GM04503 (cell line): ENCODE measurements at places on chromosomes 5 and 9.
A peak's percentile ranks its signal among the peaks of the same experiment; 100 is the strongest.

DNA sequence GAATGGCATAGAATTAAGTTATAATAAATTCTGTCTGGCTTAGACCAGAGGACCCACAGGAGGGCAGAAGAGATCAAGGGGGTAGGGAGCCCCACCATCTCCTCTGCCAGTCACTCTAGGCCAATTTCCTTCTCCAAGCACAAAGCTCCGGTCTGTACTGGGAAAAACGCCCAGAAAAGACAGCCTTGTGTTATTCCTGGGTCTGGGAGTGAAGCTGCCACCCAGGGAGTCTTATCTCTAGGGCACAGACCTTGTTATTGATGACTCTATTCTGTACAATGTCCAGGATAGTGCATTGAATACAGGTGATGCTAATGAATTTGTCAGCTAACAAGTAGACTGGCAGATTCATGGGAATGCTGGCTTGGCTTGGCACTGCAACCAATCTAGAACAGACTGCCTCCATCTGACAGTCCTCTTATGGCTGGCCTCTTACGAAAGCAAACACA lies 60.7 kb downstream of the MED27 start:
- no peak for DNase-seq

- DNase-seq = no peak
Observed at GRCh38 chr5:59436364-59437148, 457.0 kb downstream of the PDE4D start.

- DNase-seq = no peak
Observed at GRCh38 chr9:126397056-126397455, 70.4 kb downstream of the MVB12B start.

- no peak for DNase-seq
Observed at GRCh38 chr9:91034976-91035824, 233.6 kb downstream of the SYK start.

DNA sequence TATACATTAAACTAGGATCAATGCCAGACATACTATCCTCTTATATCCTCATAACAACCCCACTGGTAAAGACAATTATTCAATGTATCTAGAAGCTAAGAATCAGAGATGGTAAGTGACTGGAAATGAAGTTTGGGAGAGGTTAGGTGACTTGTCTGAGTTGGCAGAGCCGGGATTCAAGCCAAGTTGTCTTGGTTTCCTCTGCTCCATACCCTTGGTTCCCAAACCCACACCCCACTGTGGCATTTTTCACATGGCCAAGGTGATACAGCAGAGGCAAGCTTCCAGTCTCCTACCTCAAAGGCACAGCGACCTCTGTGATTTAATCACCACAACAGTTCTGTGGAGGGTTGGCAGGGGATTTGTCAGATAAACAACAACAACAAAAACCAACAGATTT lies 34.7 kb upstream of the ADRB2 start:
- no peak for DNase-seq

- DNase-seq = peak; percentile 10
Observed at GRCh38 chr9:6305954-6306563, 22.1 kb upstream of the TPD52L3 start.

- no peak for DNase-seq
Observed at GRCh38 chr5:572398-573019, 39.6 kb upstream of the CEP72 start.

- no peak for DNase-seq
Observed at GRCh38 chr5:67435032-67435431, 238.4 kb upstream of the CD180 start.

DNA sequence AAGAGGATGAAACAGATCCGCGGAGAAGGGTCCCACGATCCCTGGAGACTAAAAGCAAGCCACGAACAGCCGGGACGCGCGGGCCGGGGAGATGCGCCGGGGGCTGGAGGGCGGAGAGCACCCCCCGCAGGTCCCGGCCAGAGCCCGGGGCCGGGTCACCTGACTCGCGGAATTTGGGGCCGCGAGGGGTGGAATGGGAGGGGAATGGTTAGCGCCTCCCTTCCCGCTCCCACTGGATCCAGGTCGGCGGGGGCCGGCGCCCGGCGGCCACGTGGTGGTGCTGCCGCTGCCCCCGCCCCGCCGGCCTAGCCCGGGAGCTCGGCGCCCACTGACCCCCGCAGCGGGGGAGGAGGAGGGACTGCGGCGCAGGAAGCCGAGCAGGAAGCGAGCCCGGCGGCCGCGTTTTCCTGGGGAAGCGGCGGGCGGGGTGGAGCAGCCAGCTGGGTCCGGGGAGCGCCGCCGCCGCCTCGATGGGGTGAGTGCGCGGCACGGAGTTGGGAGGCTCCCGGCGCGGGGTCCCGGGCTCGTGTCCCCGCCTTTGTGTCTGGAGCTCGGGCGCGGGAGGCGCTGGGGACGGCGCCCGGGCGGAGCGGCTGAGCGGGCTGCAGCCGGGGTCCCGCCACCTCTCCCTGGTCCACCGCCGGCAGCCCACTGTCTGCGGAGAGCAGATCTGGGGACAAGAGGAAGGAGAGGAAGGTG lies at the start of gene RAI14:
Gene RAI14 (plus strand): TSS at position 328 of the 699 bp plus-strand sequence. CDS start 30,592 bp downstream, outside the sequence.
- DNase-seq = no peak

DNA sequence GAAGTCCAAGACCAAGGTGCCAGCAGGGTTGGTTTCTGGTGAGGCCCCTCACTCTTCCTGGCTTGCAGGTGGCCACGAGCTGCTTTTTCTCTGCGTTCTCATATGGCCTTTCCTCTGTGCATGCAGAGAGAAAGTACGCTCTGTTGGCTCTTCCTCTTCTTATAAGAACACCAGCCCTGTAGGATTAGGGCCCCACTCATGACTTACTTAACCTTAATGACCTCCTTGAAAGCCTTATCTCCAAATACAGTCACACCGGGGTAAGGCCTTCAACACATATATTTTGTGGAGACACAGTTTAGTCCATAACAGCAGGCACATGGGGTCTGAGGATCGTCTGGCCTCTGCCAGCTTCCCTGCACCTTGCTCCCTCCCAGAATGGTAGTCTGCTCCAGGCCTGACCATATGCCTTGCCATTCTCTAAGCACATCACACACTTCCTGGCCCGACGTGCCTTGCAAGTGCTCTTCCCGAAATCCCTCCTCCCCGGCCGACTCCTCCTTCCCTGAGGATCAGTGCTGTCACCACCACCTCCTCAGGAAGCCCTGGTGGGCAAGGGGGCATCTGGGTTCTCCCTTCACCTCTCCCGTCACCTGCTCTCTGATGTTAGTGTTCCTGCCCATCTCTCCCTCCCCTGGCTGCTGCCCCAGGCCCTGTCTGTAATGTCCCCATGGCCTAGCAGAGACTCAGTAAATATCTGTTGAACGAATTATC lies 200.7 kb downstream of the AOPEP start:
- no peak for DNase-seq

GRCh38 chr5:6731465-6732237 lies 18.4 kb downstream of the TENT4A start:
- no peak for DNase-seq

DNA sequence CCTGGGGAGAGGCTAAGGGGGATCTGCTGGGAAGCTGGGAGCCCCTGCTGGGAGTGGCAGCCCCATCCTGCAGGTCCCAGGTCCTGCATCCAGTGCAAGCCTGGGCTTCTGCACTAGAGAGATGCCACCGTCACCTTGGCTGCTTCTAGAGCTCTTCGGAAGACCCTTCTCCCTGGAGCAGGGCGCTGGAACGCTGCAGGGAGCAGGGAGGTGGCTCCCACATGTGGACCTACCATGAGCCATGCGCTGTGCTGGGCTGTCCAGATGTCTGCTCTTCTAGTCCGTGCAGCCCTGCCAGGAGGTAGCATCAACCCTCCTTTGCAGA lies 90.9 kb upstream of the PHYKPL start:
- DNase-seq = no peak

GRCh38 chr5:111259636-111260035 lies 35.5 kb downstream of the CAMK4 start:
- no peak for DNase-seq

GRCh38 chr9:137224830-137225694 lies at the start of gene CYSRT1:
TSS of gene CYSRT1 (plus strand) at chr9:137225174. CDS start at chr9:137225622, 448 bp downstream.
- DNase-seq = no peak

DNA sequence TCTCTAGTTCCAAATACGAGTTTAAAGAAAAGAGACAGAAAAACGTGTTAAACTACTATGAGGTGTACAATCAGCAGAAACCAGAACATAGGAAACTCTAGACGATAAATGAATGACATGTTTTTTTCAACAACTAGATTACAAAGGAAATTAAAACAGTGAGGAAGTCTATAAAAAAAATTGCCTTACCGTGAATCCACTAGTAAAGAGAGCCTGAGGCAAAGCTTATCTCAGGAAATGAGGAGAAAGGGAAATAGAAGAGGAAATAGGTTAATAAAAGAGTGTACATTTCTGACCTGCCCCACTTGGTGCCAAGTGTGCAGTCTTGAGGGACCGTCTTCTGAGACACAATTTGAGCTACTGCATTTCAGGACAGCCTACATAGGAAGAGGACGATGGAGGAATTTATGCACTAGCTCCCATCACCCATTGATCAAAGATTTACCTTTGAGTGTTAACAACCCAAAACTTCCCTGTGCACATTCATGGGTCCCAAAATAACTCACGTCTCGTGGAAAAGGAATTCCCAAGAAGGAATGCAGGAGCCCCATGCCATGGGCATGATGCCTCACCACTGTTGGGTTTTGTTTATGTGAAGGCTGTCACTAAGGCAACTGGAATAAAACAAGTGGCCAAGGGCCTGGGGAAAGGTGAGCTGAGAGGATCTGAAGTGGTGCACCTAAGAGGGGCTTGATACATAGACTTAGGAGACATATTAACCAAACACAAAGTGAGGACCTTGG lies 53.6 kb upstream of the SLC1A3 start:
- no peak for DNase-seq

- no peak for DNase-seq
Observed at GRCh38 chr9:97237951-97238889, 69.2 kb upstream of the CCDC180 start.

DNA sequence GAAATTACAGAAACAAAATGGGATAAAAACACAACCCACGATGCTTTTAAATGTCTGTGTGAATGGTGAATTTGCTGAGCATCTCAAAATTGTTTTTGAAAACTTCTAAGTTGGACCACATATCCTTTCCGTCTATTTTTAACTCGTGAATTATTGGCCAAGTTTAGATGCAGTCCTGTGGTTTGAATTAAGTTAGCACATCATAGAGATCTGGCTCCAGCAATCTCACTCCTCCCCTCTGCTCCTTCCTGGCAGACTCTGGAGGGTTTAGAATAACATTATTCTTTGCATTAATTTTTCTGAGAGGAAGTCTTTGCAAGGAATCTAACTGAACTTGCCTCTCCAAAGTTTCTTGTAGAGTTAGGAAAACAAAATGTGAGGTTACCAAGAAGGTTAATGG lies 14.5 kb upstream of the ANKRD55 start:
- no peak for DNase-seq

- DNase-seq = no peak
Observed at GRCh38 chr9:114470121-114470520, 35.2 kb downstream of the WHRN start.

DNA sequence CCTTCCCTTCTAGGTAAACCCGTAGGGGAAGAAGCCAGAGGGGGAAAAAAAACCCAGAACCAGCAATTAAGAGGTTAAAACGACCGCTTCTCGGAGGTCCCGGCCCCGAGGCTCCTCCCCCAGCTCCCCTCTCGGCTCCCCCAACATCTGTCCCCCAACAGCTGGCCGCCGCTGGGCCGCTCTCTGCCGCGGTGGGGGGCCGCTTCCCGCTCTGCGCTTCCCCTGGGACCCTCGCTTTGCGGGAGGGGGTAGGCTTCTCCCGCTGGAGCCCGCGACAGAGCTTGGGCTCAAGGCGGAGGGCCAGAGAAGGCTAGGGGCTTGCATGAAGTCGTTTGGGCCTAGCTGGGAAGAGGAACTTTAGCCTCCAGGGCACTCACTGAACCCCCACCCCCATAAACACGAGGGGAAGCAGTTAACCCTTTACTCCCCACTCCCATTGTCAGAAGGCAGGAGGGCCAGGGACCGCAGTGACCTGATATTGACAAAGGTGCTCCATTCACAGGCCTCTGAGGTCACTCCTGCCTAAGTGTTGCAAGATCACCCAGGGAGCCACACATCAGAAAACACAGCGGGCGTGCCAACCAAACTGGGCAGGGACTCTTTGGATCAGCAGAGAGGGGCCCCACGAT lies 7.5 kb downstream of the LHX6 start:
- DNase-seq = no peak

DNA sequence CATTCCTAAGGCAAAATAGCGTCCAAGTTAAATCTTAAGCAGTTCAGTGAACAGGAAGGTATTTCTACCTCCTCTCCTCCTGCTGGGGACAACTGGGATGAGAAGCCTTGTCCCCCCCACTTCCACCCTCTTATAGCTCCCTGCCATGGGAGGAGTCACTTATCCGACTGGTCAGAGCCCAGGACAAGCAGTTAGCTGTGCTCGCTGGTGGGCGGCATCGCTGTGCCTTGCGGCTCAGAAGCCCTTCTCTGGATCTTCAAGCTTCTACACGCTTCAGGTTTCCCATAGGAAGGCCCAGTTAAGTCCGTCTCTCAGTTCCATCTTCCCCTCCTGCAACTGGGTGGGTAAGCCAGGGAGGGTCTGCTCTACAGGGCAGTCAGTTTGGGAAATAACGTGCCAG lies 77.2 kb downstream of the PAX5 start:
- DNase-seq = no peak

DNA sequence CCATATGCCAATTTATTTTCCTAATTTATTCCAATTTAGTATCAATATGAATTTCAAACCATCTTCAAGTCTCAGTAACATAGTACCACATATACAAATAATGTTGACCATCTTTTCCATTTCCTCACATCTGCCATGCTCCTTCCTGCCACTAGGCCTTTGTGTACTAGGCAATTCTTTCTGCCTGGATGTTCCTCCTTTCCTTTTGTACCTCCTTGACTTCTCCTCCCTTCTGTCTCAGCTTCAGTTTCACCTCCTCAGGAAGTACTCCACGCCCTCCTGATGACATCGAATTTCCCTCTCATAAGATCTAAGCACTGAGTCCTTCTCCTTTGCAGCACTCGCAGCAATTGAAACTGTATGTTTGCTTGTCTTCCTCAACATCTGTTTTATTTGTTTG lies 53.9 kb downstream of the MEF2C start:
- no peak for DNase-seq

DNA sequence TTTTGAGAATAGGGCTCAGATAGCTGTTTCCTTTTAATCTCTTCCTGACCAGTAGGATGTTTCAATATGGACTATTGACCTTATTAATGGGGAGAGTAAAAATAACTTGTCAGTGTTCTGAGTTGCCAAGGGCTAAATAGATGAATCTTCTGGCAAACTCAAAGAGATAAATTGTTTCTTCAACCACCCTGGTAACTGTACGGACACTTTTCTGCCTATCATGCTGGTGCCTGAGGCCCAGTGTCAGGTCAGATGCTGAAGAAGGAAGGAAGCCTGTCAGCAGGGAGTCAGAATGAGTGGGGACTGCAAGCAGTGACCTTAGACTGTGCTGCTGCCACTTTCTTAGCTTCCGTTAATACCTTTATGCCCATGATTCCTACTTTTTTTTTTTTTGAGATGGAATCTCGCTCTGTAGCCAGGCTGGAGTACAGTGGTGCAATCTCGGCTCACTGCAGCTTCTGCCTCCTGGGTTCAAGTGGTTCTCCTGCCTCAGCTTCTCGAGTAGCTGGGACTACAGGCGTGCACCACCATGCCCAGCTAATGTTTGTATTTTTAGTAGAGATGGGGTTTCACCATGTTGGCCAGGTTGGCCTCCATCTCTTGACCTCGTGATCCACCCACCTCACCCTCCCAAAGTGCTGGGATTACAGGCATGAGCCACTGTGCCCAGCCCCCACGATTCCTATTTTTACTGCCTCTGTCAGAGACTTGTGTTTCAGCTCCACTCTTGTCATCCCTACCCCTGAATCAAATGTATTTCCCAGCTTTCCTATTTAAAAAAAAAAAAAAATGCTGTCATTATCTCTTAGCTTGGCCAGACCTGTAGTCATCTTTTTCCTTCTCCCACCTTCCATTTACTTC lies 33.7 kb downstream of the TGFBR1 start:
- DNase-seq = no peak

- no peak for DNase-seq
Observed at GRCh38 chr9:89786655-89787054, 181.8 kb downstream of the GADD45G start.

GRCh38 chr9:132114102-132114707 lies 34.5 kb upstream of the MED27 start:
- DNase-seq = no peak
